CD4-positive, alpha-beta T cell treated with Interleukin-6 at 100 ng/mL for 8 hours (primary cell): ENCODE measurements at places on chromosomes 4 and X.

GRCh38 chr4:83906561-83906960, 370.7 kb downstream of the GPAT3 start:
- no peak for DNase-seq

DNA sequence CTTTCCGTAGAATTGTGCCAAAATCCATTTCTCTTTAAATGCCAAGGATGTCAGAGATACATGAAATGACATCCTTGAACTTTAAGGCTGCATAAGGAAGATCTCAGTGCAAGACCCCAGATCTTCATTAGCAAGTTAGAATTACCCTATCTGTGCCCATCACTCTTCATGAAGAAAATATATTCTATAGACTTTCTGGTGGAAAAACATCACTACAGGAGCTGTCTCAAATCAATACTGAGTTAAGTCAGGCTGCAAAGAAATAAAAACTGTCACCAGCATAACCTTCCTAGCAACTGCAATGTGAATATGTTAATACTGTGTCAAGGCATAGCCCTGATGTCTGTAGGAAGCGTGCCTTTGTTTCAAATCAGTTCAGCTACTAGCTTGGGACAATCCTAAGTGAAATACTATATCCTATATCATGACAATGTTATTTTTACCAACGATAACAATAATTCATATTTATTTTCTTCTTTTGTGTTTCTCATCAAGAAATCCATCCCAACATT, 173.3 kb downstream of the TBCK start:
- no peak for DNase-seq

- DNase-seq = no peak
Measured at GRCh38 chrX:11437642-11438379, 144.6 kb downstream of the AMELX start.

DNA sequence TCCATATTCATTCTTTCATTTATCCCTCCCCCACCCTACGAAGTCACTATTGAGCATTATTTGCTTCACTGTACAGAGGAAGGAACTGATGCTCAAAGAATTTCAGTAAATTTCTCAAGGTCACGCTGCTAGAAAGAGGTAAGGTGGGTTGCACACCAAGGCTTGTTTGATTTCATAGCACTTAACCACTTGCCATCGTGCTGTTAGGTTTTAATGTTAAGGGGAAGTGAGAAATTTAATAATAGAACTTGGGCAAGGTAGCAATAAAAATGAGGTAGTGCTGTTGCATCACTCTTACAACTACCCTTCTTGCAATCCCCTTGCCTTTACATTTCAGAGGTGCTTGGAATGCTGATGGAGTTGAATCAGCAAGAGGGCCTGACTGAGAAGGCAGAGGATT, 343.1 kb downstream of the MID1IP1 start:
- DNase-seq = no peak

- DNase-seq = no peak
Measured at GRCh38 chr4:2940267-2941137, 22.7 kb downstream of the NOP14 start.

DNA sequence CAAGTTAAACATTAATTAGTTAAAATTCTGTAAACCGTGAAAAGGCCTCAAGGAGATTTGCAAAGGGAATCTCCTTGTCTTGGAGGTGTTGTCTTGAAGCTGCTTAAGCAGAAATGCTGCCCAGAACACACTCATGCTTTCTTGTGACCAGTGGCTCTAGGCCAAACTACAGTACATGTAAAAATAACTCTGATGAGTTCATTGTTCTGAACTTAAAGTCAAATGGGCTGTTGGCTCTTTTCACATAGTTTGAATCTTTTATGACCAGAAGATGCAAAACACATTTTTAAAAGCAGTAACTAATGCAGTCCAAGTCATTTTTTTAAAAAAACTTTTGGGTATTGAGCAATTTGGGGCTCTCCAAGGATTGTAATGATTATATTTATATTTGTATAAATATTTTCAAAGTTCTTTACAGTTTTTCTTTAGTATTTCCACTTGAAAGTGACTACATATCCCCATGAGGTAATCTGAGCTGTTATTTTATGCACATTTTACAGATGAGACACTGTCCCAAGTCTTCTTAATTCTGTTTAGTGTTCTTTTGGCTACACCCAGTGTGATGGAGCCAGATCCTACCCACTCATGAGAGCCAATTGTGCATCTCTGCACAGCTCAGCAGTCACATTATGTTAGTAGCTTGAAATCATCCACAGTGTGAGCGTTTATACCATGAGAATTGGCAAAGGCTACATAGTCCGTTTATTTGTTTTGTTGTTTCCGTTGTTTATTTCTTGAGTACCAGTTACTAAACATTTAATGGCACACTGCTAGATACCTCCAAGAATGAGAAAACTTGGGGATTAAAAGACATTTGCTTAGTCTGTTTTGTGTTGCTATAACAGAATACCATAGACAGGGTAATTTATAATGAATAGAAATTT, 112.8 kb upstream of the ATXN3L start:
- DNase-seq = no peak
